NCI-H69 (cell line): ENCODE measurements at places on chromosomes 2 and 18.

DNA sequence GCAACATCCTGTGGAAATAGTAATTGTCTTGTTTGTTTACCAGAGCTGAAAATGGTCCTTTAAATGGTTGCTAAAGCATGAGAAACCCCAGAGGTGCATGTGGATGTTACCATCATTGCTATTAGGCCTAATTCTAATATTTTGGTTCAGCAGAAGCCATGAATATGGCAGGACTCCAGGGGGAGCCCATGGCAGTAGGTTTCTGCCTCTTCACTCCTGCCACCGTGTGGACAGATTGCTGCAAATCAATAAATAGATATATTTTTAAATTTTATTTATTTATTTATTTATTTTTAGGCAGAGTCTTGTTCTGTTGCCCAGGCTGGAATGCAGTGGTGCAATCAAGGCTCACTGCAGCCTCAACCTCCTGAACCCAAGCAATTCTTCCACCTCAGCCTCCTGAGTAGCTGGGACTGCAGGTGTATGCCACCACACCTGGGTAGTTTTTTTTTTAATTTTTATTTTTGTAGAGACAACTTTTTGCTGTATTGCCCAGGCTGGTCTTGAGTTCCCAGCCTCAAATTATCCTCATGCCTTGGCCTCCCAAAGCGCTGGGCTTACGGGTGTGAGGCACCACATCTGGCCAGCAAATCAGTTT lies 54.9 kb upstream of the CAPN13 start:
- peak; percentile 59 for DNase-seq

- peak; percentile 91 for DNase-seq
These were observed 10.4 kb downstream of the COLEC11 start for GRCh38 chr2:3604991-3605961.

- DNase-seq: peak; percentile 20
These were observed 36.6 kb downstream of the DARS1 start for GRCh38 chr2:135948642-135949355.

- DNase-seq: no peak
These were observed 3.4 kb upstream of the ADD2 start for GRCh38 chr2:70771446-70771845.

- DNase-seq: no peak
These were observed 18.6 kb upstream of the IL18R1 start for GRCh38 chr2:102337012-102337411.

DNA sequence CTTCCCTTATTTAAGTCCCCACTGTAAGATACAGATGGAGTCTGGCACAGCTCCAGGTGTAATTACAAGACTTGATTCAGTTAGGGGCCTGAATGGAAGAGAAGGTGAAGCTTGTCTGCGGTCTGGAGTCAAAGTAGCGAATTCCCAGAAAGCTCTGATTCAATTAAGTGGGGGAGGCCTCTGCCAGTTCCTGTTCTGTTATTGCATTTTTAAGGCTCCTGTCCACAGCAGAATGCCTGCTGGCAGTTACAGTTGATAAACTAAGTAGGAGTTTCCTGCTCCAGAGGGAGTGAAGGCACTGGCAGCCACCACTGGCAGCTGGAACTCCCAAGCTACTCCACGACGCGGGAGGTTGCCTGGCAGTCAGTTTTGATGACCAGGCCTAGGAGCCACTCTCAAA lies 181.1 kb downstream of the SOCS6 start:
- DNase-seq: peak; percentile 99

DNA sequence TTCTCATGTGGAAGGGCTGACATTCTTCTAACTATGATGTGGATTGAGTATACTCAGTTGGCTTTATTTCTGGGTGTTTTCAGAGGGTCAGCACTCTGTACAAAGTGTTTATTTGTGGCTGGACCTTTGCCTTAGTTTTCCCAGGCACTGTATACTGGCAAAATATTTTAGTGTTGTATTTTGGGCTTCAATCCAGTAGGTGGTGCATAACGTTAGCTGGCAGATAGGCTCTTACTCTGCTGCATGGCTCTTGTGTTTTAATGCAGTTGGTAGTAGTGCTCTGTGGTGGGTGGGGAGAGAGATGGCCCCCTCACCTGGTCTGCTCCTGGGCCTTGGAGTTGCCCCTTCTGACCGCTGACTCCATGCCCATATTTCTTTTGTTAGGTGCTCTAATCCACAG lies 75.6 kb upstream of the REG3A start:
- peak; percentile 1 for DNase-seq

GRCh38 chr2:239380831-239381708 lies 19.8 kb downstream of the HDAC4 start:
- no peak for DNase-seq

DNA sequence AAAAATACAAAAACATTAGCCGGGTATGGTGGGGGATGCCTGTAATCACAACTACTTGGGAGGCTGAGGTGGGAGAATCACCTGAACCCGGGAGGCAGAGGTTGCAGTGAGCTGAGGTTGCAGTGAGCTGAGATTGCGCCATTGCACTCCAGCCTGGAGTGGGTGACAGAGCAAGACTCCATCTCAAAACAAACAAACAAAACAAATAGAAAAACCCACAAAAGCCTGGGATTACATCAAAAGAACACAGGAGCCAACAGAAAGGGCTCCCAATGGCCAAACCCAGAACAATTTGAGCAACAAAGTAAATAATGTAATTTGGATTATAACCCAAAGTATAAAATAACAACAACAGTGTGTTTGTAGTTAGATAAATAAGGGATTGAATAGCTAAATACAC lies 159.8 kb downstream of the UXS1 start:
- no peak for DNase-seq

DNA sequence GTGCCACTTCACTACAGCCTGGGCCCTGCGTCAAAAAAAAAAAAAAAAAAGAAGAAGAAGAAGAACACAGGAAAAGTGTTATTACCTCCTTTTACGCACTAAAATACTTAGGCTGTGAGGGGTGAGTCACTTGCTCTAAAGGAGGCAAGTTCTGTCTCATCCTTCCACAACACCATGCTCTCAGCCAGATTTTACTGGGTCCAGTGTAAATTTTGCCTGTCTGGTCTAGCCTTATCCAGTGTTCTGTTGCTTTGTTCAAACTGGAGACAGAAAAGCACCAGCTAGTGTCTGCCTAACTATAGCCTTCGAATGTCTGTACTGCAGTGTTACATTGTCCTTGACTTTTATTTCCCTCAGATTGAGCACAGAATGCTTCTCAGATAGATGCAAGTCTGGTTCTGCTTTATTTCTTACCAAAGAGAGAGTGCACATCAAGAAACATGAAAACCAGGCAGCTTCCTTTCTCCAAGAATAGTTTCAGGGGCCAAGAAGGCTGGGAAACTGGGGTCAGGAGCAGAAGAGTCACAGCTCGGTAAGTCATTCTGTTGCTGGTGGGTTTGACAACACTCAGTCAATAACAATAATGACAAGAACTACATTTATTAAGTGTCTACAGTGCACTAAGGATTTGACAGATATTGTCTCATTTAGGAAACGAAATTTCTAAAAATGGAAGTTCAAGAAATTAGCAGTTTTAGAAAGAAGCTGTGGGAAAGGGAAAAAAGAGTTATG lies 3.1 kb upstream of the MSGN1 start:
- DNase-seq: no peak

DNA sequence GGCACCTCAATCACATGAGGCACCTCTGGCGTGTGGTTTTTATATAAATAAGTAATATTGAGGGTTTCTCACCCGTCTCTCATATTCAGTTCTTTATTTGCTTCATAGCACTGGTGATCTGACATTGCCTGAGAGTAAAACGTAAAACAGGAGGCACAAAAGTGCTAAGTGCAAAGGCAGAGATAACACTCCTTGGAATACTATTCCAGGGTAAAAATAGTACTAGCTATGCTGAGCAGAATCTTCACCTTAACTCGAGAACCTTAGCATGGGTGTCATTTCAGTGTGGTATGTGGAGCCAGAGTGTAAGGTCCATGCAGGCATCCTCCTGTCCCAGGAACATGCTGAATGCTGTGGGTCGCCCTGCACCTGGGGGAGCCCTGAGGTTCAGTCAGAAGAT lies 26.9 kb downstream of the ZCCHC2 start:
- DNase-seq: no peak

- DNase-seq: peak; percentile 10
These were observed 2.4 kb upstream of the POU3F3 start for GRCh38 chr2:104851291-104852089.

- DNase-seq: no peak
These were observed 51.9 kb upstream of the NAB1 start for GRCh38 chr2:190596993-190597392.

DNA sequence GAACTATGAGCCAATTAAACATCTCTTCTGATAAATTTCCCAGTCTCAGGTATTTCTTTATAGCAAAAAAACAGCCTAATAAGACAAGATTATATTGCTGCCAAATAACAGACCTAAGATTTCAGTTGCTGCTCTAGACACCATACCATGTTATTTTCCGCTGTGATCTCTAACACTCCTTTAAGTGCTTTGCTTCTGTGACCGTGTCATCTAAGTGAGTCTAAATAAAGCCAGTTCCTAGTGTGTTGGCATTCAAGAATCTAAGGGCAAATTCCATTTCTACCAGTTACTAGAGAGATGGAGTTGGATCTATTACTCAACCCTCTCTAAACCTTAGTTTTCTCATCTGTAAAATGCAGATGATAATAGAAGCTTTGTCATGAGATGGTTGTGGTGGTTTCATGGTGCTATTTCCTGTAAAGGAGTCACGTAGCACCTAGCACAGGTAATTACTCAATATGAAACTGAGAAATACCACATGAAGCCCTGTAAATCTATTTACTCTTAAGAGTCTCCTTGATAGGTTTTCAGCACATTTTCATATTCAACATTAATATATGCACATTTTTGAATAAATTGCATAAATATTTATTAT lies 40.5 kb downstream of the SPHKAP start:
- DNase-seq: no peak

- no peak for DNase-seq
These were observed 7.9 kb downstream of the DES start for GRCh38 chr2:219426068-219426443.

GRCh38 chr18:22840606-22841144 lies 92.5 kb upstream of the RBBP8 start:
- peak; percentile 36 for DNase-seq

DNA sequence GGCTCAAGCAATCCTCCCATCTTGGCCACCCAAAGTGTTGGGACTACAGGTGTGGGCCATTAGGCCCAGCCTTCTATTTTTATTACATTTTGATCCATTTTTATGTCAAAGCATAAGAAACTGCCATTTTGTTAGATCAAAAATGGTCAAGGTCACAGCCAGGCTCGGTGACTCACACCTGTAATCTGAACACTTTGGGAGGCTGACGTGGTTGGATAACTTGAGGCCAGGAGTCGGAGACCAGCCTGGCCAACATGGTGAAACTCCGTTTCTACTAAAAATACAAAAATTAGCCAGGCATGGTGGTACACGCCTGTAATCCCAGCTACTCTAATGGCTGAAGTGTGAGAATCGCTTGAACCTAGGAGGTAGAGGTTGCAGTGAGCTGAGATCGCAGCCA lies 49.2 kb downstream of the EEF1B2 start:
- no peak for DNase-seq

GRCh38 chr2:129301431-129301913 lies 678.0 kb upstream of the RAB6C start:
- no peak for DNase-seq

GRCh38 chr18:11676867-11677266 lies 12.2 kb upstream of the GNAL start:
- DNase-seq: no peak

DNA sequence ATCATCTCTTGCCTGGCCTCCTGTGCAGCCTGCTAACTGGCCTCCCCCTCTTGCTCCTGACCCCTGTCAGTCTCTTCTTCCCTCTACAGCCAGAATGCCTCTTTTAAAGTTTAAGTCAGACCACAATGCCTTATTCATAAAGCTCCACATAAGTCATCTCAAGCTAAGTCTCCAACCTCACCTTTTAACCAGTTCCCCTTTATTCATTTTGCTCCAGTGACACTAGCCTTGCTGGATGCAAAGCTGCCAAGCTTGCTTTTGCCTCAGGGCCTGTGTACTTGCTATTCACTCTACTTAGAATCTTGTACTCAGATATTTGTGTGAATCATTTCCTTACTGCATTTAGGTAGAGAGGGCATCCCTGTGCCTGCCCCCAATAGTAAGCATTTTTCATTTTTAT lies 180.9 kb downstream of the PDE1A start:
- no peak for DNase-seq

DNA sequence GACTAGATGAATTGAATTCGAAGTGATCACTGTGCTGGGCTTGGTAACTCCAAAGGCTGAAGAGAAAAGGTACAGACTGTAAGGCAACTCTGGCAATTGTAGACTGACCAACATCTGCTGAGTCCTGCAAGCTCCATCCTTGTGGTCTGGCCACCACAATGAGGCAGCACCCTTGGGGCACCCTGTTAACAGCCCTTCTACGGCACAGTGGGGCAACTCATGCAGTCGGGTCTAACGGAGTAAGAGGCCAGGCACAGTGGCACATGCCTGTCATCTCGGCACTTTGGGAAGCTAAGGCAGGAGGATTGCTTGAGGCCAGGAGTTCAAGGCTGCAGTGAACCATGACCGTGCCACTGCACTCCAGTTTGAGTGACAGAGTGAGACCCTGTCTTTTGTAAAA lies 126.8 kb downstream of the ZAP70 start:
- no peak for DNase-seq

GRCh38 chr2:181742922-181743722 lies 62.8 kb upstream of the NEUROD1 start:
- DNase-seq: peak; percentile 89

DNA sequence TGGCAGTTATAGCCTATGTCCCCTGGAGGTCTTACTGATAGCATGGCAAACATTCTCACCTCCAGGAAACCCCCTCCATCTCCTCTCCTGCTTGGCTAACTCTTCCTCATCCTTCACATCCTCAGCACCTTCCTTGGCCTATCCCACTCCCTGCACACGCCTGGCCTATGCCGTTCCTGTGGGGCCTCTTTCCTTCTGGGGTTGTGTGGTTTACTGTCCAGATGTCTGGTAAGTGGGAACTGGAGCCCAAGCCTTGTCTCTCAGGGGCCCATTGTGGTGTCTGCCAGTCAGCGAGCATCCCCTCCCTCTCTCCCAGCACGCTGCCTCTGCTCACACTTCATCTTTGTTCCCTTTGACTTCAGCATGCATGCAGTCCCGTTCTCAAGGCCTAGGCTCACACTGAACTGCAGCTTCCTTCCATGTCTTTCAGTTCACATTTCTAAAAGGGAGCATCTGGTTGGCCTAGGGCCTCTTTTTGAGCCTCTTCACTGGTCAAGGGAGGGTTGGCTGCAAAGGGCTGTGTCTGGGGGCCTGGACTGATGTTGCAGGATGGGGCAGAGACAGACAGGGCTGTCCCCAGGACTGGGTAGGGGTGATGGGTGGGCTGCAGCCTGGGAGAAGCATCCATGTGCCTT lies 13.1 kb downstream of the SPR start:
- no peak for DNase-seq

DNA sequence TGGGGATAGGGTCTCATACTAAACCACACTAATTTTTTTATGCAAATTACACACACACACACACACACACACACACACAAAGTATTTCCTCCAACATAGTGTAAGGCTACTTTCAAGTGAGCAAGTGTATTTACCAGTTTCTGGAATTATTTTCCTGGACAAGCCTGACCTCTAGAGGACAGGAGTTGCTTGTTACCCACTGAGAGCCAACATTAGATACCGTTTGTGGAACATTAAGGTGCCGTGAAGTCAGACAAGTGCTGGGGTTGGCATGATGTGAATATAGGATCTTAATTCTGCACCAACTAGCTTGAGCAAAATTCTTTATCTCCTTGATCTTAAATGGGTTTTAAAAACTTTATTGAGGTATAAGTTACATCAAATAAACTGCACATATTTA lies 39.3 kb upstream of the SERPINB2 start:
- peak; percentile 88 for DNase-seq
